ENCODE measurements at places on chromosomes 1 and 21.

GRCh38 chr1:97379387-97380075 is 541.3 kb downstream of the DPYD start:
- DNase-seq, result no peak

DNA sequence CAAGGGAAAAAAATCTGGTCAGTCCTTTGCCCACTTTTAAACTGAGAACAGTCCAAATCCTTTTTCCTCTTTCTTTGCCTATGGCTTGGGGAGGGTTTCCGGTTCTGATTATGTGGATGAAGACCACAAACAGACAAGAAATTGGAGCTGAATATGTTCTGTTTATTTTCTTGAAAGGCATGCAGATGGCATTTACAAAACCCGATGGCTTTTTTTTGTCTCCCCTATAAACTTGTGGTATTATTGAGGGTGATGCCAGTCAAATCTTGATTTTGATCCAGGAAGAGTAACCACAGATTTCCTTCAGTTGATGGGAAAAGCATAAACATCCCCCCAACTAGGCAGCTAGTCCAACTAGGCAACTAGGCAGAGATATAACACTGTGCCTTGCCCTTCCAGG is 38.9 kb downstream of the PLPP3 start:
- DNase-seq, result no peak

- DNase-seq, result no peak
Observed at GRCh38 chr1:202434059-202434458, 85.6 kb downstream of the PPP1R12B start.

DNA sequence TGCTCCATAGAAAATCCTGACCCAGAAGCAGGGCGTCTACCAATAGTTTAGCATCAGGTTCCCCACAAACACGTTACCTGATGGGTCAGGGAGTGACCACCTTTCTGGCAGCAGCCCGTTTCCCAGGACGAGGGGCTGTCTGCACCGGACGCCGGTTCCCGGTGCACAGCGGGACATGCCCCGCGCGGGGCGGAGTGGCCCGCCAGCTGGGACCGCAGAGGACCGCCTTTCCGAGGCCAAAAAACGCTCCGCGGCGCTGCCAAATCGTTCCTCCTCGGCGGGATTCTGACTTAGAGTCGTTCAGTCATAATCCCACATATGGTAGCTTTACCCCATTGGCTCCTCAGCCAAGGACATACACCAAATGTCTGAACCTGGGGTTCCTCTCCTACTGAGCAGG is 126.1 kb downstream of the LIPI start:
- no peak for DNase-seq
